ENCODE measurements at places on chromosomes 1 and 21.
A peak's percentile ranks its signal among the peaks of the same experiment; 100 is the strongest.

- DNase-seq, result no peak
Observed at GRCh38 chr1:231139659-231140654, 21.9 kb upstream of the TRIM67 start.

GRCh38 chr1:910881-911721 lies 12.6 kb upstream of the SAMD11 start:
- DNase-seq, result no peak

- no peak for DNase-seq
Observed at GRCh38 chr1:206145771-206146290, 28.6 kb upstream of the AVPR1B start.

DNA sequence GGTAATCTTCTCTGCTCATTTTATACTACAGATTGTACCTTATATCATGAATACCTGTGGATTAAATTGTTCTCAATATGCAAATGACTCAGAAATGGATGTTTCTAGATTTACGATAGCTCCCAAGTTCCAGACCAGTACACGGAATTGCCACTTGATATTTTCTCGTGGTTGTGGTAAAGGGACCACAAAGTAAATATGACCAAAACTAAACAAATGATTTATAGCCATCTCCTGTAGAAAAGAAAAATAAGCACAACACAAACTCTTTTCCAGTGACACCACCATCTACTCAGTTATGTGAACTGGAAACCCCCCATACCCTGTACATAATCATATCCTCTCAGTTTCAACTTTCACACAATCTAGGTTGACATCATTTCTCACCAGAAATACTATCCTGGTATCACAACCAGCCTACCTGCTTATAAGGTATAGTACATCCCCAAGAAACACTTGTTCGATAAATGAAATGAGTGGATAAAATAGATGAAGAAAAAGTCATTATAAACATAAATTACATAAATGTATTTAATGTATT lies 172.3 kb downstream of the ADGRL4 start:
- DNase-seq, result no peak

GRCh38 chr1:15712168-15712567 lies 23.9 kb upstream of the SLC25A34 start:
- DNase-seq, result no peak

GRCh38 chr1:58855274-58856165 lies 71.7 kb upstream of the JUN start:
- DNase-seq, result no peak

DNA sequence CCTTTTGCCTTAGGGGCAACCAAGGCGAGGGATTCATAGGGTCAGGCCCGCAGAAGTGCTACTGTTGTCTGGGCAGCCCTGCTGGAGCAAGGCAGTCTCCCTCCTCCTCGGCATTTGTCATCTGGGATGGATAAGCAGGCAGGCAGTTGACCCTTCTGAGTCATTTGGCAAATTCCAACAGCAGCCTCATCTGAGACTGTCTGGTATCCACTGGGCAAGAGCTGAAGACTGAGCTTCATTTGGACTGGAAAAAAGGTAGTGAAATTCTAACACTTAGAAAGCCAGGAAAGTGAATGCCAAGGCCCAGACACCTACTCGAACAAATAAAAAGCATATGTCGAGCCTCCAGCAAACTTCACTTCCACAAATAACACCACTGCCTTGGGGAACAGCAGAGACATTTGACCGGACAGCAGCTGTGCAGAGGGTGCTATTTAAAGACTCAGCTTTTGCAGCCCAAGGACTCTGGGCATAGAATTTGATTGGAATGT lies 4.0 kb upstream of the ZBTB40 start:
- no peak for DNase-seq

DNA sequence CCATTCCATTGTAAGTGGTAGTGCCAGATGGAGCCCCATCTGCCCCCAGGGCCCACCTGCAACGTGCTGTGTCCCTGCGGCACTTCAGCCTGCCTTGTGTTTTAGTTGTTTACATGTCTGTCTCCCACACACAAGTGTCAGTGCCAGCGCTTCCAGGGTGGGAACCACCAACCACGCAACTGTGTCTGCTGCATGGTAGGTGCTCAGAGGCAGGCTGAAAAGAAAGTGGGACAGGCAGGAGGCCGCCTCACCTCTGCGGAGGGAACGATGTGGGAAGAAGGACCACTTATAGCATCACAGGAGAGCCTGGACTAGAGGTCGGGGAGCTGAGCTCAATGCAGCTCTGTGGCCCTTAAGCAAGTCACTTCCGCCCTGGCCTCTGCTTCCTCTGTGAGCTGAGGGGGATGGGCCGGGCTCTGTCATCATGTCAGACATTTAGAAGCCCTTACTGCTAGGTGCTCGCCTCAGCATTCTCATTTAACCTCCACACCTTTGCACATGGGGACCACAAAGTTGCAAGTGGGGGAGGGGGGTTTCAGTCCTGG lies 17.9 kb downstream of the SLC9A1 start:
- DNase-seq, result peak; percentile 66

GRCh38 chr1:55301912-55302311 lies 86.7 kb upstream of the USP24 start:
- no peak for DNase-seq

DNA sequence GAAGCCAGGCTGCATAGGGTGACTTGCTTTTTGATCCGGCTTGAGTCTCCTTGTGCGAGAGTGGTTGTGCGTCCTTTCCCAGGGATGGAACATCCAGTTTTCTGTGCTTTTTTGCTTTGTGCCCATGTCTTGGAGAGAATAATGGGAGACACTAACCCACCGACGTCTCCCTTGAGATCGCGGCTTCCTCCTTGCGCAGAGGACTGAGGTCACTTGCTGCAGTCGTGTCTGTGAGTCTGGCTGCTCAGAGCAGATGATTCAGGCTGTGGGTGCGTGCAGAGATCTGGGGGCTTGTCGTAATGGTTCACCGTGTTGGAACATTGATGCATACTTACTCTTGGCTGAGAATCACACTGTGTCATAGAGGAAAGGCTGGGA lies 164.5 kb upstream of the CACNA1E start:
- peak; percentile 41 for DNase-seq

GRCh38 chr1:917076-917459 lies 6.7 kb upstream of the SAMD11 start:
- no peak for DNase-seq

- no peak for DNase-seq
Observed at GRCh38 chr1:27889506-27889905, 17.2 kb downstream of the THEMIS2 start.

DNA sequence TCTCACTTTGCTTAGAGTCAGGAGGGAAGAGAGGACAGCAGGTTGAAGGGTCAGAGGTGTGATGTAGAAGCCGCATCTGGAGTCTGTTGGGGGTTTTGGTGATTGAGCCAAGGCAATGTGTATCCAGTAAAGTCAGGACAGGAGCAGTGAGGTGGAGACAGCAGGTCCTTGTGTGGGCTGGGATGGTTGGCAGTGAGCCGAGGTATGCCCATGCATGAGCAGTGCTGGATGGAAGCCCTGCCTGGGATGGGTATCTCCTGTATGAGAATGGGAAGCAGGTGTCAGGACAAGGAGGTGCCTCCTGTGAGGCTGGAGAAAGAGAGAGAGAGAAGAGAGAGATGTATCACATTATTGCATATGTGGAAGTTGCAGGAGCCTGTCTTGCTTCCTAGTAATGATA lies 90.0 kb downstream of the OBSCN start:
- no peak for DNase-seq

- no peak for DNase-seq
Observed at GRCh38 chr1:33195556-33195955, 13.7 kb upstream of the TRIM62 start.

GRCh38 chr1:110872745-110873720 lies at the start of gene CD53:
Gene CD53 (plus strand): TSS chr1:110873148. CDS start chr1:110891409, 18,261 bp downstream.
- peak; percentile 47 for DNase-seq

DNA sequence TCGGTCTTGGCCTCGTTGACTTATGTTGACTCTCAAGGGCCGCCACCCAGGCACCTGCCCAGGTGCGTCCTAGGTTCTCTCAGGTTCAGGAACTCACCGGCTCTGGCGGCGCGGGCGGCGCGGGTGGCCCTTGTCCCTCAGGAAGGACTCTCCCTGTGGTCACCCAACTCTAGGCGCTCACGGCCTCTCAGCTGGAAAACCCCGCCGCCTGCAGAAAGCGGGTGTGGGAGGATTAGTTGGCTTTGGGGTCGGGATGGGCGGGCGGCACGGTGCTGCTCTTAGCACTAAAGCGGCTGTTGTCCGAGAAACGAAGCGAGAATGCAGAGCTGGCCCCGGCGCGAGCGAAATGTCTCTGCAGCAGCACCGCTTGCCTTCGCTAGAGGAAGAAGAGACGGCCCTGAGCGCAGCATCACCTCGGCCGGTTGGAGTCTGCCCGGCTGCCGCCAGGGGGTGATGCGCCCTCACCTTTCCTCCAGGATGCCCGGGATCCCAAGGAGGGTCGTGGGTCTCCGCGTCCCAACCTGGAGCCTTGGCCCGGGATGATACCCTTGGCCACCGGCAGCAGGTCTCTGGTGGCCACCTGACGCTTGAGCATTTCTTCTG lies 8.1 kb upstream of the TADA1 start:
- no peak for DNase-seq

GRCh38 chr21:36171336-36171735 lies 14.7 kb downstream of the DOP1B start:
- no peak for DNase-seq

DNA sequence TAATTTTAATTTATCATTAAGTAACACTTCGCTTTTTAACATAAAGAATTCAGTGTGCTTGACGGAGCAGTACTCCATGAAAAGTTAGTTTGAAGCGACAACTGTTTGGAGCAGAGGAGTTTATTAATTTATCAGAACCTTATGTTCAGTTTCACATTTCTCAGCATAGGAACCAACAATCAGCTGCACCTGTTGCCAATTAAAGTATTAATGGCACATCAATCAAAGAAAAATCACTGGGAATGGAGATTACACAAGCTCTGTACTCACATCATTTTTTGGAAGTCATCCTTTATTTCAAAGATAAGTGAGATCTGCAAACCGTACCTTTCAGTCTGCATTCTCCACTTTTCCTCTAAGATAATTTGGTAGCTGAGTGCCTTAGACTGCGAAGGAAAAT lies 344.6 kb downstream of the LMO4 start:
- no peak for DNase-seq

GRCh38 chr1:48430832-48431231 lies 41.2 kb downstream of the SPATA6 start:
- no peak for DNase-seq

DNA sequence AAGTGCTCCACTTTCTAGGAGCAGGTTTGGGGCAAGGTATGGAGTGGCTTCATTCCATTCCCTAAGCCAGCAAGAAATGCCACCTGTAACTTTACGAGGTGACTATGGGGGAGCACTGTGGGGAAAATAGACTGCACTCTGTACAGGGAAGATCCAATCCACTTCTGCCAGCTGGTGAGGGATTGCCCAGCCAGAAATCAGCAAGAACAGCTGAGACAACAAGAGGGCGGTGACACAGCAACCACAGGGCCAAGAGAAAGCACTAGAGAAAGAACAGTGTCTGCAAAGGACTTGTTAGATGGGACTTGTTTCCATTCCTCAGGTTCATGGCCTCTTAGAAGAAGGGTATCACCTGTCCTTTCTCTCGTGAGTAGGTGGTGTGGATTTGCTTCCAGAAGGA lies 19.6 kb downstream of the CAPN8 start:
- DNase-seq, result no peak

- DNase-seq, result no peak
Observed at GRCh38 chr21:27831816-27832569, 865.1 kb upstream of the ADAMTS5 start.

DNA sequence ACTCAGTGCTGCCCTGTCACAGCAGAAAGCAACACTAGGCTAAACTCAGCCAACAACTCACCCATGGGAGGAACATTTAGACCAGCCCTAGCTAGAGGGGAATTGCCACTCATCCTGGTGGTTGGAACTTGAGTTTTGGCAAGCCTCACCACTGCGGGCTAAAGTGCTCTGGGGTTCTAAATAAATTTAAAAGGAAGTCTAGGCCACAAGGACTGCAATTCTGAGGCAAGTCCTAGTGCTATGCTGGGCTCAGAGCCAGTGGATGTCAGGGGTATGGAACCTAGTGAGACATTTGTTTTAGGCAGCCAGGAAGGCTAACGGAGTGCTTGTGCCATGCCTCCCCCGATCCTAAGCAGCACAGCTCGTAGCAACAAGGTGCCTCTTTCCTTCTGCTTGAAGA lies 78.0 kb downstream of the RGS13 start:
- no peak for DNase-seq

GRCh38 chr1:26259578-26259977 lies 20.3 kb upstream of the SH3BGRL3 start:
- no peak for DNase-seq

DNA sequence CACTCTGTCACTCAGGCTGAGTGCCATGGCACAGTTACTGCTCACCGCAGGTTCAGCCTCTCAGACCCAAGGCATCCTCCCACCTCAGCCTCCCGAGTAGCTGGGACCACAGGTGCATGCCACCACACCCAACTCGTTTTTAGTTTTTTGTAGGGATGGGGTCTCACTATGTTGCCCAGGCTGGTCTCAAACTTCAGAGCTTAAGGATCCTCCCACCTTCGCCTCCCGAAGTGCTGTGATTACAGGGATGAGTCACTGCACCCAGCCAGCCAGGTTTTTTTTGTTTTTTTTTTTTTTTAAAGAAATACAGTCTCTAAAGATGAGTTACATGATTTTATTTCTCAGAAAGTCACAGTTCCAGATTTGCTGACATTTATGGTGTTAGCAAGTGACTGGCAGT lies 29.0 kb downstream of the BACE2 start:
- no peak for DNase-seq

- DNase-seq, result no peak
Observed at GRCh38 chr1:223197923-223198627, 55.0 kb upstream of the TLR5 start.

- no peak for DNase-seq
Observed at GRCh38 chr1:55886856-55887712, 671.9 kb upstream of the USP24 start.

GRCh38 chr1:229230140-229230892 lies 40.6 kb upstream of the RAB4A start:
- DNase-seq, result no peak

GRCh38 chr1:91548376-91549040 lies 47.9 kb downstream of the CDC7 start:
- no peak for DNase-seq

DNA sequence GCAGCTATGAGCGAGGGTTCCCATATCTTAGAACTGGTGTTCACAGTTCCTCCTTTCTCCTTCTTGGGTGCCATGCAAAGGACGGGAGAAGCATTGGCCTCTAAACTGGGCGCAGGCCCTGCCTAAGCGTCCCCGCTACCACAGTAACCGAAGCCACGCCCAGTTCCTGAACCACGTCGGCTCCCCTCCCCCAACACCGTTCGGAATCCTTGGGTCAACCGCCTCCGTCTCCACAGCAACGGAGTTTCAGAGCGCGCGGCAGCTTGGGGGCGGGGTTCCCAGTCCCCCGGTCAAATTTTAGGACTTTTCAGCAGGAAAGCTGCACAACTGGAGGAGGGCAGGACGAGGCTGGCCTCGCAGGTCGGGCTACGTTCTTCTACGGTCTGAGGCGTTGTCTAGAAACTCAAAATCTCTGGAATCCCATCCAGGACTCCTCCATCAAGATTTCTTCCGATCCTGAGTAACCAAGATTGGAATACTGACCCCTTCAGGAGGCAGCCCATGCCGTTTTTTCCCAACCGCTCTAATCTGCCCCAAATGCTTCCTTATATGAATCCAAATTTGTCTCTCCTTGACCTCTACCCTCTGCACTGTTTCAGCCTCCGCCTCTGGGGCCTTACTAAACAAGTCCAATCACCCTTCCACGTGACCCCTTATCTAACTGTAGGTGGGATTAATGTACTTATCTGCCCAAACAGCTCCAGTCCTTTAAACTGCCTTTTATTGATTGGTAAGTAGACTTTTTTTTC lies at the start of gene SPAG17:
TSS of gene SPAG17 (minus strand) at position 145 of the 749 bp plus-strand sequence. CDS start at position 74, 71 bp downstream.
- DNase-seq, result no peak
